ENCODE measurements at places on chromosomes 5 and 9. TPM values are rescaled to one million over a fixed set of nuclear protein-coding genes. Genes with fewer than 3 reads are reported as not detected.

The RFX3 gene
- 16.3 TPM for total RNA-seq

The PCDHB11 gene
- total RNA-seq = 8.5 TPM

The HCN1 gene
- total RNA-seq = 0.12 TPM

The PLAC8L1 gene
- total RNA-seq = not detected

The CDC20B gene
- total RNA-seq = 0.20 TPM

The MEIKIN gene
- total RNA-seq = not detected

The ARL10 gene
- total RNA-seq = 6.6 TPM

The IFNB1 gene
- not detected for total RNA-seq

The RNF224 gene
- 0.95 TPM for total RNA-seq

The RNF180 gene
- total RNA-seq = 14.8 TPM

The STPG3 gene
- total RNA-seq = not detected

The MEGF10 gene
- total RNA-seq = 0.63 TPM

The ZNF883 gene
- 4.5 TPM for total RNA-seq

The SPTLC1 gene
- total RNA-seq = 65.1 TPM

The NMUR2 gene
- total RNA-seq = 0.09 TPM

The N4BP3 gene
- total RNA-seq = 1.2 TPM

The CDKN2B gene
- total RNA-seq = 2.5 TPM

The EGFL7 gene
- 62.2 TPM for total RNA-seq

The CFAP90 gene
- total RNA-seq = not detected

The LRRC19 gene
- total RNA-seq = 16.7 TPM

The ZCCHC9 gene
- 26.8 TPM for total RNA-seq

The ANKRD34B gene
- not detected for total RNA-seq

The NUTM2F gene
- total RNA-seq = not detected

The NTNG2 gene
- 3.5 TPM for total RNA-seq

The GABRA6 gene
- total RNA-seq = not detected

The GABRB2 gene
- total RNA-seq = 0.72 TPM

The TXNDC8 gene
- not detected for total RNA-seq

The FAM240B gene
- not detected for total RNA-seq

The FSTL4 gene
- 0.58 TPM for total RNA-seq

The CCDC152 gene
- 2.3 TPM for total RNA-seq

The KCNV2 gene
- total RNA-seq = not detected

Data from mucosa of gallbladder (tissue), 1 donor.